ENCODE measurements at places on chromosomes 3 and 15.

DNA sequence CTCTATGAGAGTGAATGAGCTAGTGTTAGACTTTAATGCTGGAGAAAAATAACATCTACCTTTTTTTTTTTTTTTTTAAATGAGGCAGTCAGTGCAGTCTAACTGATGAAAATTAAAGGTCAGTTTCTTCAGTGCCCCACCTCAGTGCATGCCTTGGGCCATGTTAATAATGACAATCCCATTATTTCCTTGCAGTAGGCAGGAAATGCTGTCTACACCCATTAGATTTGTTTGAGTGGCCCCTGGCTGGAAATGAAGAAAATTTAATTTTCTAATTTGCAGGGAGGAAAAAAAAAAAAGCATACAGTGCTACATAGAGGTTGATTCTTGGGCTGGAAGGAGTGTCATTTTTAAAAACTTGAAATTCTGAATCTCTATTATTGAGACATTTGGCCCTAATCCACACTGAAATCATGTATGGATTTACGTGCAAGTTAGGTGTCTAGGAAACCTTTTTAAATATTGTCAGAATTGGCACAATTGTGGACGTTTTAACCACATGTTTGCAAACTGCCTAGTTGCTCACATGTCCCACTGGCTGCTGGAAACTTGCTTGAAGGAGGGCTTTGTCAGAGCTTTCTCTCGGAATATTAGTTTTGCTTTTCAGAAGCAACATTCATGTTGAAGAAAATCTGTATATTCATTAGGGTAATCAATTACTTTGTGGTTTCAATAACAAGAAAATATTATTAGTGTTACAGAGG, 18.4 kb downstream of the FNDC3B start:
- H3K27ac ChIP-seq: no peak overlapping the region
- no peak for DNase-seq
- H3K27me3 ChIP-seq: no peaks in the 10 kb centered on the region
- H3K4me3 ChIP-seq: no peak overlapping the region
- H3K36me3 ChIP-seq: peaks cover 2% of the 10 kb centered on the region
- peaks cover 19% of the 10 kb centered on the region for H3K4me1 ChIP-seq

- no peaks in the 10 kb centered on the region for H3K27me3 ChIP-seq
- H3K4me1 ChIP-seq: no peaks in the 10 kb centered on the region
- no peaks in the 10 kb centered on the region for H3K36me3 ChIP-seq
- no peak for DNase-seq
- H3K4me3 ChIP-seq: no peak overlapping the region
These were observed 2.3 kb upstream of the MYL3 start for GRCh38 chr3:46865546-46865945.

GRCh38 chr3:98745718-98746117, 17.4 kb upstream of the ST3GAL6 start:
- no peak overlapping the region for H3K27ac ChIP-seq
- DNase-seq: no peak
- H3K27me3 ChIP-seq: peaks cover 25% of the 10 kb centered on the region
- H3K4me3 ChIP-seq: no peak overlapping the region
- no peaks in the 10 kb centered on the region for H3K36me3 ChIP-seq

DNA sequence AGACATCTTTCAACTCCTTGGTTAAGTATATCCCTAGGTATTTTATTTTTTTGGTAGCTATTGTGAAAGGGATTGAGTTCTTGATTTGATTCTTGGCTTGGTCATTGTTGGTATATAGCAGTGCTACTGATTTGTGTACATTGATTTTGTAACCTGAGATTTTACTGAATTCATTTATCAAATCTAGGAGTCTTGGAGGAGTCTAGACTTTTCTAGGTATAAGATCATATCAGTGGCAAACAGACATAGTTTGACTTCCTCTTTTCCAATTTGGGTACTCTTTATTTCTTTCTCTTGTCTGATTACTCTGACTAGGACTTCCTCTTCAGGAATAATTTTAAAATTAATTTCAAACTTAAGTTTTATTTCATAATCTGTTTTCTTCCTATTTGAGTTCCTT, 125.2 kb downstream of the OCA2 start:
- no peaks in the 10 kb centered on the region for H3K36me3 ChIP-seq
- H3K27me3 ChIP-seq: no peaks in the 10 kb centered on the region
- no peak for DNase-seq

DNA sequence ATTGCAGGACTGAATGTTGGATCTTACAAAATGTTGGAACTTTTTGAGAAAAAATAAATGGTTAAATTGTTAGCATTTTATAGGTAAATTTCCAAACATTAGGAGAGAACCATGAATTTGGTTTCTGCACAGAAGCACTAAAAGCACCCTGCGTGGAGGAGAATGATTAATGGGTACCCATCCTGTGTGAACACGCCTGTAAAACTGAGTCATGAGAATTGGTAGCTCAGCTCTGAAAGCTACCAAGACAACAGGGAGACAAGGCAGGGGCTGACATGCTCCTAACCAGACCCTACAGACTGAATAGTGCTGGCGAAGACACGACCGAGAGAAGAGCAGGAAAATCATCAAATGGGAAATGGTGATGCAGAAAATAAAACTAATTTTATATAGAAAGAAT, 32.4 kb upstream of the MTMR10 start:
- no peaks in the 10 kb centered on the region for H3K36me3 ChIP-seq
- peaks cover 3% of the 10 kb centered on the region for H3K4me1 ChIP-seq
- DNase-seq: no peak
- peaks cover 17% of the 10 kb centered on the region for H3K27me3 ChIP-seq
- no peak overlapping the region for H3K4me3 ChIP-seq

- H3K4me1 ChIP-seq: peaks cover 49% of the 10 kb centered on the region
- DNase-seq: no peak
- H3K4me3 ChIP-seq: no peak overlapping the region
These were observed 9.9 kb downstream of the ITPR1 start for GRCh38 chr3:4503050-4503449.

- H3K27me3 ChIP-seq: no peaks in the 10 kb centered on the region
- no peak for DNase-seq
- H3K4me1 ChIP-seq: peaks cover 5% of the 10 kb centered on the region
- H3K36me3 ChIP-seq: no peaks in the 10 kb centered on the region
- H3K27ac ChIP-seq: no peak overlapping the region
- no peak overlapping the region for H3K4me3 ChIP-seq
These were observed 10.1 kb downstream of the BCL2L10 start for GRCh38 chr15:52102463-52102862.

- DNase-seq: no peak
- H3K4me3 ChIP-seq: no peak overlapping the region
- no peaks in the 10 kb centered on the region for H3K27me3 ChIP-seq
- H3K27ac ChIP-seq: no peak overlapping the region
- H3K36me3 ChIP-seq: no peaks in the 10 kb centered on the region
These were observed 269.4 kb upstream of the RBMS3 start for GRCh38 chr3:29011441-29011840.

DNA sequence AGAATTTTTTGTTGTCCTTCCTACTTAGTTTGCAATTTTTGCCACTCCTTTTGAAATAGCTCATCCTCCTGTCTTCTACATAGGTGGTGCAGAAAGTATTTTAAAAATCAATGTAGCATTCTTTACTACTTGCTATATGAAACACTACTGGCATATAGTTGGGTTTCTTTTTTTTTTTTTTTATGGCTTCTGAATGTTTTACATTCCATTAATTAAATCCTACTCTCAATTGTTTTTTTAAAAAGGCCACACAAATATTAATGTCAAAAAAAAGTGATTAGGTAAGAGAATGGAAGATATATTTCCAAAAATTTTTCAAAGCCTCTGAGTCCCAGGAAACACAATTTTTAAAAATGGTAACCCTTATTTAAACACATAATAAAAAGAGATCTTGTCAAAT, 262.6 kb downstream of the MAGI1 start:
- H3K27ac ChIP-seq: no peak overlapping the region

GRCh38 chr3:143427631-143428030, 308.1 kb downstream of the CHST2 start:
- DNase-seq: no peak
- H3K4me3 ChIP-seq: no peak overlapping the region
- no peaks in the 10 kb centered on the region for H3K36me3 ChIP-seq
